NCI-H1048 (cell line): ENCODE measurements at places on chromosomes 6 and 20.

- DNase-seq: no peak
Measured at GRCh38 chr20:4702562-4703280, 19.0 kb upstream of the PRND start.

- DNase-seq: no peak
Measured at GRCh38 chr20:44644667-44645131, 6.8 kb downstream of the ADA start.

DNA sequence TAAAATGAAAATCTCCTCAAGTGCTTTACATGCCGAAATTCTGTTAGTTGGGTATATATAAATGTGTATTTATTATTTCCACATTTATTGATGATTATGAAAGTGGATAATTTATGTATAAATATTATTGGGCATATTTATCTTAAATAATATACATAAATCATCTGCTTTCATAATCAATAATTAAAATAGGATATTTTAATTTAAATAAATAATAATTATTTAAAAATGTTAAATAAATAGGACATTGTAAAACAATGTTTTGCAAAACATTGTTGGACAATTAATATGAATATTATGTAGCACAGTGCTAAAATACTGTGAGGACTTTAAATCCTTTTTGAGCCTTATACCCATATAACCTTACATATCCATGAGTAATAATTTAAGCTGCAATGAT, 786.5 kb upstream of the CITED2 start:
- DNase-seq: no peak

DNA sequence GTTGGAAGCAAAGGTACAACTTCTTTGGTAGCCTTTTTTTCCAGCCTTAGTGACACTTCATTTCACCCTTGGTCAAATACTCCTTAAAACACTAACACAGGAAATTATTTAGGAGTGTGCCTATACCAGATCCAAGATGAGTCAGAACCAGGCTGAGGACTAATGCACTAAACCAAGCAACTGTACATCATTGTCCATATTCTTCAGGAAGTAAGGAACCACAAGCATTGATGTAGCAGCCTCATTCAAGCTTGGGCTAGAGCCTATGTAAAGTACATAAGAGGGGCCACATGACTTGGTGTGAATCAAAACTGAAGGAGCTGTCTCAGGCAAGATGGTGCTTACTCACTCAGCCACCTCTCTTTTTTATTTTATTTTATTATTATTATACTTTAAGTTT, 20.7 kb upstream of the ADGB start:
- no peak for DNase-seq

GRCh38 chr6:79864001-79864400, 83.4 kb downstream of the ELOVL4 start:
- DNase-seq: no peak

- no peak for DNase-seq
Measured at GRCh38 chr6:108621117-108621516, 60.4 kb downstream of the FOXO3 start.

DNA sequence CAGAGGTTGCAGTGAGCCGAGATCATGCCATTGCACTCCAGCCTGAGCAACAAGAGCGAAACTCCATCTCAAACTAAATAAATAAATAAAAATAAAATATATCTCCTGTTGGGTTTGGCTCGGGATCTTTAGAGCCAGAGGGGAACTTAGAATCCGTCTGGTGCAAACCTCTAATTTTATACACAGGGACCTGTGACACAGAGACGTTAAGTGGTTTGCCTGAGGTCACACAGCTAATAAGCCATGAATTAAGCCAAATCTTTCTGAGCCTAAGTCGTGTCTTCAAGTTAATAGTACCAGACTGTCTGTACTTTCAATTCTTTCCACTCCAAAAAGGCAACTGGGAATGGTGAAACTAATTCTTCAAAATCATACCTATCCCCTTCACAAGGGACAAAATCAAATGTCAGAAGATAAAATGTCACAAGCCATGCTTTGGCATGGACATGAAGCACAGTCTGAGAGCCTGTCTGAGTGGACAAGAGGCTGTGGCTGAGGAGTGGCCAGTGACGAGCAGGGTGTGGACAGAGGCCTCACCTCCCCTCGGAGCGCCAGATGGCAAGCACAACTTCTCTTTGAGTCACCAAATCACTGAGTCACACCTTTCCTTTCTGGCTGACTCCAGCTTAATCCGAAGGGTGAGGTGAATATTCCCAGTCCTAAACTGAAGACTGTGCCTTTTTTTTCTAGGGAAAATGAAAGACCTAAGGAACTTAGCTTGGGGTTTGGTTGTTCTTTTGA, 177.4 kb downstream of the TFAP2A start:
- no peak for DNase-seq

GRCh38 chr20:45630371-45630770, 713 bp downstream of the WFDC9 start:
- no peak for DNase-seq
